ENCODE measurements at places on chromosomes 7 and 10. TPM values are rescaled to one million over a fixed set of nuclear protein-coding genes. Genes with fewer than 3 reads are reported as not detected.

DNA sequence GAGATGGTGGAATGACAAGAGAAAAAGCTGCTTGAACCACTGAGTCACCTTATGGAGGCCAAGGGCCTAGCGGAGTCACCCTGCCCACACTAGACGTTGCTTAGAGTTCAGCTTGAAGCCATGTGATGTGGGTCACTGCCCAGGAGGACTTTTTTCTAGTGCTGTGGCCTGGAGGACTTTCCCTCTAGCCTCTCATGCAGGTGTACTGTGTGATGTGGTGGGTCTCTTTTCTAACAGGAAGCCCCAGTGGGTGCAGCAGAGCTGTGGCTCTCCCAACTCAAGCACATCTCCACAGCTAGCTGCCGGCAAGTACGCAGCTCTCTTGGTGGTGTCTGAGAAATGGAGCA is 13.6 kb downstream of the POR start:
- DNase-seq = no peak

GRCh38 chr7:76424413-76425111 is at the start of gene ZP3:
Gene ZP3, plus strand, starts transcription at chr7:76424950. Its CDS starts 15 bp downstream, at chr7:76424965.
- DNase-seq = no peak

DNA sequence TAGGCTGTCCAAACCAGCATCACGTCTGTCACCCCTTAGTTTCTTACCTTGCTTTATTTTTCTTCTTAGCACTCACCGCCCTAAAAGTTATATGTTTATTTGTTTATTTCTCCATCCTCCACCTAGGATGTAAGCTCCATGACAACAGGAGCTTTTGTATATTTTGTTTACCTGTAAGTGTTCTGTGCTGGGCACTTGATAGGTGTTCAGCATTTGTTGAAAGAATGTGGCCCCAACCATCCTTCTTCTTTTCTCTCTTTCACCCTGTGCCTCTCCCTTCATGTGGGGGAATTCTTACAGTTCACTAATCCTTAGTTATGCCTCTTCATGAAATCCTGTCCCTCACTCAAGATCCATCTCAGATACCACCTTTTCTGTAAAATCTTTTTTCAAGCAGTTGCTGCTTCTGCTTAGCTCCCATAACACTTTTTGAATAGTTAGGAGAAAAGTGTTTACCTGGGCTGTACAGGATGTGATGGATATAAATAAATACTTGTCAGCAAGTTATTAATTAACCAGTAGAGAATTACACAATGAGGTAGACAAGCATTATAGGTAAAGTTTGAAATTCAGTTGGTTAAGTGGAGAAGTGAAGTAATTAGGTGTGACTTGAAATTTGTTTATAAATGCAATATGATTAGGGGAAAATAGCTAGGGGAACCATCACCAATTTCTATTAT is 9.7 kb downstream of the AHR start:
- no peak for DNase-seq

DNA sequence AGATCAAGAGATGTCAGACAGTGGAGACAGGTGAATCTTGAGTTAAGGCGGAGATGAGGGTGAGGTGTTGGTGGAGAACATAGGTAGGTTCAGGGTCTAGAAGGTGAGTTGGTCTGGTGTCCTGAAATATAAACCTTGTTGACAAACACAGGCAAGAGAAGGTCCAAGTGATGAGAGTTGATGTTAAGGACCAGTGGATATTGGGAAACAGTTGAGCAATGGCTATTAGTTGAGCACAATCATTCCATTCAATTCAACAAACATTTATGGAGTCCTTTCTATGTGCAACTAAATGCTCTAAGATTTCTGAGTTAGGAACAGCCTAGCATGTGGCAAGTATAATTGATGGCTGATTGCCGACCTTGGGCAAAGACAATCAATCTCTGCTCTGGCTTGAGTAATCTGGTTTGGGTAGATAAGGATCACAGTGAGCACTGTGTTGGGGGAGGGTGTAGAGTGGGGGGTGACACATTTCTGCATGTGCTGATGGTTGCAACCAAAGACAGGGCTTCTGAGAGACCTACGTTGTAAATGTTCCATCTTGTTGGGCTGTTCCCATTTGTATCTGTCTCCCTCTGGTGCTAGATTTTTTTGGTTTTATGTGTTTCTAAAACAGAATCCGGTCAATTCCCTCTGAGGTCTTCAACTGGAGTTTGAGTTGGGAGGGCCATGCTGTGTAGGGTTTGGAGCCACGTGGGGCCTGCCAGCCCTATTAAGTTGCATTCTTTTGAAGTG is 201.1 kb downstream of the BAMBI start:
- DNase-seq = no peak

DNA sequence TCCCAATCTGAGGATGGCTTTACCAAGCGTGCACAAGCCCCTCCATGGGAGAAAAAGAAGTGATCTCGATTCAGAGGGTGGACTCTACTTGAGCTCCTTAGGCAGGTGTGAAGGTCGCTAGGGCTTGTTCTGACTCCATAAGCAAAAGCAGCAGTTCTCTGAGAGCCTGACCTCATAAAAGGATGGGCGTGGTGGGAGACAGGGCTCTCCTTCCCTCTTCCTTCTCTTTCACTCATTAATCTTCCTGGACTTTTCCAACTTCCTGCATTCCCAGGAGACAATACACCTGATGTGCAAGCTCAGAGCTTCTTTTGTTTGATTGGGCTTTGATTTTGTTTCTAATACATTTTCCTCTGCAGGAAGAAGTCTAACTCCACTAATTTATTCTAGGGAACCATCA is 22.3 kb upstream of the TMEM72 start:
- no peak for DNase-seq

DNA sequence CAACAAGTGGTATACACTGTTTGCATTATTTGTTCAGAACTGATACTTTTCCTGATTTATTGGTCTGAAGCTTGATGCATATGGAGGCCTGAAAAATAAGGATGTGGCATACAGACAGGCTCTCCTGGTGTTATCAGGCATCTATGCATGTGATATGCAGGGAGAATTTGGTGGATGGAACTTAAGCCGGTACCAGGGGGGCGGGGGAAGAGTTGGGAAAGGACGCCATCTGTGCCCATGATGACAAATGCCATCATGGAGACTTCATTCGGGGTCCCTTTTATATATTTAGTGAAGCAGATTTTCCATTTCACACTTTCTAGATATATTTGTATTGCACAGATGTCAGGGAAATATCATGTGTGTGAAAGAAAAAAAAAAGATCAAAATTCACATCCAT is 5.4 kb downstream of the HECW1 start:
- no peak for DNase-seq

GRCh38 chr10:48982584-48982983 is 42.9 kb upstream of the LRRC18 start:
- no peak for DNase-seq

GRCh38 chr10:10165415-10165814 is 852.3 kb upstream of the CELF2 start:
- no peak for DNase-seq

DNA sequence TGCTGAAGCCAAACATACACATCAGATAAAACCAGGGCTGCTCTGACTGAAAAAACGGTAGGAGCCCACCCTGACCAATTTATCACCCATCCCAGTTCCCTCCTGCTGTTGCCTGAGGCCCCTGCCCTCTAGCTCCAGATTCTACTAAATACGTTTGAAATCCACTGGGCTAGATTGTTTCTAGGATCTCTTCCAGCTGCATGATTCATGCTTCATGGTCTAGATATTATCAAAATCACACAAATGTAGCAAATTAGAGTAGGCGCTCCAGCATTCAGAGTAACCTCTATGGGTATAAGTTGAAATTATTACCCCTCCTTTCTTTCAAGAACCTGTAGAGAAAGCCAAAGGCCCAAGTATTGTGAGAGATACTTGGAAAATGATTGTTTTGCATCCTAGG is 151.2 kb upstream of the FAM13C start:
- peak; percentile 45 for DNase-seq

GRCh38 chr10:94524146-94524545 is 21.4 kb upstream of the HELLS start:
- no peak for DNase-seq

Gene OPN4
- 1.9 TPM for polyA plus RNA-seq

DNA sequence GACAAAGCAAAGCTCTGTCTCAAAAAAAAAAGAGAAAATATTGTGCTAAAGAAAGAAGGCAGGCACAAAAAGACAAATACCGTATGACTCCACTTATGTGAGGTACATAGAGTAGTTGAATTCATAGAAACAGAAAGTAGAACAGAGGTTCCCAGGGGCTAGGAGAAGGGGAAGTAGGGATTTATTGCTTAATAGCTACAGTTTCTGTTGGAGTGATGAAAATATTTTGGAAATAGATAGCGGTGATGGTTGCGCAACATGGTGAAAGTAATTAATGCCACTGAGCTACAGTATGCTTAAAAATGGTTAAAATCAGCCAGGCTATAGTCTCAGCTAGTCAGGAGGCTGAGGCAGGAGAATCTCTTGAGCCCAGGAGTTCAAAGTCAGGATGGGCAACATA is 18.5 kb upstream of the NPFFR1 start:
- DNase-seq = peak; percentile 22

DNA sequence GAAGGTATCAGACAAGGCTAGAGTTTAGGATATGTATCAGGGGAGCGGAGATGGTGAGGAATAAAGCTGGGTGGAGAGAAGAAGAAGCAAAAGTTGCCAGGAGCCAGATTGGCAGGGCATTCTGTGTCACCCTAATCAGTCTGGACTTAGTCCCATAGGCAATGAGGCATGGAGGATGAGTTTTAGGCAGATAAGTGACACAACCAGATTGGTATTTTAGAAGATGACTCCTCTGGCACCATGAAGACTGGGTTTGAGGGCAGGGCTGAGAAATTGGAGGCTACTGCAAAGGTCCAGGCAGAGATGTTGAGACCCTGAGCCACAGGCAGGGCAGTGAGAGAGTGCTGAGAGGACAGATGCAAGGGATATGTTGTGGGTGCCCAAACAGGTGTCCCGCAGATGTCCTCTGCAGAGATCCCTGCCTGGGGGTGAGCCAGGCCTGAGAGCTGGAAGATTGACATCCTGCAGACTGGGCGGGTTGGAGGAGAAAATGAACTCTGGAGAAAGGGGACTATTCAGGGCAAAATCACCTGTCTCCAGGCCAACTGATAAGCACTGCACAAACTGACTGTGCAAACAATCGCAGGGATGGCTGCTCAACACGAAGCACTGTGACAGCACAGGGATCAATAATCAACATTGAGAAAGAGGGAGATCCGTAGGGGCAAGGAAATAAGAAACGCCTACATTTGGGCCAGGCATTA is 11.9 kb upstream of the HABP2 start:
- DNase-seq = no peak

DNA sequence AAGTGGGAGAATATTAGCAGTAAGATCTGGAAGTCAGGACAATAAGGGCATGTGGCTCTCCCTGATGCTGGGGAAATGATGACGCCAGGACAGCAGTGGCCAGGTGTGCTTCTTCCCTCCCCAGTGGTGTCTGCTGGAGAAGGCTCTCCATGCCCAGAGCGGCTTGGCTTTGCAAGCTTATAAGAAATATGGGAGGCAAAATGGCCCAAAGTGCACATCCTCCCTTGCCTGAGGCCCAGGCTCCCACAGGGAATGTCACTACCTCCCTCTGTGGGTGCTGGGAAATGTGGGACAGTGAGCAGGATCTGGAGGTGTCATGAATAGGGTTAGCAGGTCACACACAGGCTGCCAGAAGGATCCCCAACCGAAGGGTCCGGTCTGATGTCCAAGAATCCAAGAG is 17.1 kb upstream of the ZNF488 start:
- no peak for DNase-seq

- DNase-seq = peak; percentile 41
Measured at GRCh38 chr7:55156919-55157763, 138.3 kb downstream of the EGFR start.

Gene DPCD
- polyA plus RNA-seq = not detected

Gene FAM25C
- polyA plus RNA-seq = not detected

DNA sequence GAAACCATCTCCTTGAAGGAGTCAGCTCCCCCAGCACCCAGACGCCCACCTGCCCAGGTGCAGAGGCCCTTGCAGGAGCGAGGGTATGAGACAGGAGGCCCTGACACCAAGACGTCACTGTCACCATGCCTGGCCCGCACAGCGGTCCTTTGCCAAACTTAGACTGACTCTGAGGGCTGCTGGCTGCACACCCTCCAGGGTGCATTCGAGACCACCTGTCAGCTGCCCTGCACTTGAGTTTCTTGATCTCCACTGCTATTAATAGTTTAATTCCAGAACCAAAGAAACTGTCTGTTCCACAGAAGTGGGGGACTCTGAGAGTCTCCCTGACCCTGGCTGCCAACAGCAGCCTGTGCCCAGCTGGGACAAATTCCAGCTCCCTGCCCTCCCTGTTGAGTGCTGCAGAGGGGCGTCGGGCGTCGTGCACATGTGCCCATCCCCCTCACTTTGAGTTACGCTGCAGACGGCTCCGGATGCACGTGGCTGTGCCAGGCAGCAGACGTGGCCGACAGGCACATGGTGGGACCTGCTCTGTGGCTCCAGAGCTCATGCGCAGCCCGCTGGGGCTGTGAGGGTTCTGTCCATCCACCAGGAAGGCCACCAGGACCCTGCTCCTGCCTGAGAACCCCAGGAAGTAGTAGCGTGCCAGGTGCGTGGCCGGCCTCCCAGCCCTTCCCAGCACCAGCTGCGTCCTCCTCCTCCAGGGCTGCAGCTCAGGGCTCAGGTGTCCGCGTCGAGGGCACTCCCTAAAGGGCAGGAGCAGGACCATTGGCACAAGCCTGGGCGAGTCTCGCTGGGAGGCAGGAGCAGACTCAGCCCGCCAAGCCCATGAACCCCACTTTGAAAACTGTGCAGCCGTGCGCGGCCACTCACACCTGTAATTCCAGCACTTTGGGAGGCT is 24.8 kb downstream of the ELFN1 start:
- DNase-seq = no peak

DNA sequence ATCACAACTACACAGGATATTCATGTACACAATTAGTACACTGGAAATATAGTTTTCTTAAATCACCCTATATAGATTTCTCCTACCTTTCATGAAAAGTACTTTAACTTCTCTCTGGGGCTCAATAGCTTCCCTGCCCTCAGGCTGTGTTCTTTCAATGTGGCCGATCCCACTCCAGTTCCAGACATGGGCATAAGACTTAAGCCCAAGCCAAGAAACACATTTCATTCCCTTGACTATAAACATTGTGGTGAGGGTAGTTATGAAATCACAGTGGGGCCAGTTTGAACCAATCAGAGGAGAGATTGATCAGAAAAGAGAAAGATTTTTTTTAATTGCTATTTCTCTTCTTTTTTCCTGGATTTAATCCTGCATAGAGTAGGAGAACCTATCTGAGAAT is 904.6 kb upstream of the SORCS1 start:
- no peak for DNase-seq

DNA sequence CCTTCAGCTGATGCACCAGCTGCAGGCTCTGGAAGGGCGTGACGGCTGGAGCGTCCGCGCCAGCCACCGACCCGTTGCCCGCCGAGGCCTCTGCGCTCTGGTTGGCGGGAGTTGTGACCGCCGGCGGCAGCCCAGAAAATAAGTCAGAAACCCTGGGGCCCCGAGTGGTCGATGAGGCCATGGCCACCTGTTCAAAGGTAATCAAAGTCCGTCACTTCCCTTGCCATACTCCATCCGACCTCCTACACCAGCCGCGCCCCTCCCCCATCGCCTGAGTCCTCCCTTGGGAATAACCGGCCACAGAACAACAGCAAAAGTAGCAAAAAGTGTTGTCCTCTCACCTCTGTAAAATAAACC is 406 bp downstream of the PRLHR start:
- DNase-seq = no peak

Measured in muscle of arm (tissue), 14 donors.